ENCODE measurements at places on chromosomes 5 and 9.
A peak's percentile ranks its signal among the peaks of the same experiment; 100 is the strongest.

DNA sequence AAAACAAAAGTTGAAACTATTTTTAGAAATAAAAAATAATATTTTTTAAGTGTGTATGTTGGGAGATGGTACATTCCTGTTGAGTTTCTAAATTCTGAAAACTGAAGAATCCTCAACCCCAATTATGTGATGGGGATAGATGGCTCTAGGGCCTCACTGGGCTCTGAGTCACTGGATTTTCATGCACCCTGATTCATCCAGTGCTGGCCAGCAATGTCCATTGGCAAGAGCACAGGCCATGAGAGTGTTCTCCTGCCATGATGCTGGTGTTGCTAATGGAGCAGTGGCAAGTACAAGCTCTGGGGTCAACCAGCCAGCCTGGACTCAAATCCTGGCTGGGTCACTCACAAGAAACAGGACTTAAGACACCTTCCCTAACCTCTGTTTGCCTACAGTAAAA, 23.3 kb downstream of the SMIM23 start:
- no peak for DNase-seq

GRCh38 chr5:75034137-75034739, 18.1 kb downstream of the GCNT4 start:
- DNase-seq: no peak

DNA sequence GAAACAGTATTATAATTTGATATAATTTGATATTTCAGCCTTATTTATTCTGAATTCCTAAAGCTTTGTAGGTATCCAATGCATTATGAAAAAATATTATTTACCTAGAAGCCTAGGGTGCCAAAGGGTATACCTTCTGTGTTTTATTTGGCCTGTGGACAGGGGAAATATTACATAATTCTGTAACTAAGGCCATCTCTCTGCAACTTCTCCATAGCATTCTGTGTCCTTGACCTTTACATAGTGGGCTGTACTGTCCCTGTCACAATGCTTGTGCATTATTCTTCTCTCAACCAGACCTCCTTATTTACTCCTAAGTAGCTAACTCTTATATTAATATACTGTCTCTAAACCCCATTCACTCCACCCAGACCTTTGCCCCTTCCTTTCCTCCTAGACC, 57.0 kb upstream of the RANBP6 start:
- no peak for DNase-seq

DNA sequence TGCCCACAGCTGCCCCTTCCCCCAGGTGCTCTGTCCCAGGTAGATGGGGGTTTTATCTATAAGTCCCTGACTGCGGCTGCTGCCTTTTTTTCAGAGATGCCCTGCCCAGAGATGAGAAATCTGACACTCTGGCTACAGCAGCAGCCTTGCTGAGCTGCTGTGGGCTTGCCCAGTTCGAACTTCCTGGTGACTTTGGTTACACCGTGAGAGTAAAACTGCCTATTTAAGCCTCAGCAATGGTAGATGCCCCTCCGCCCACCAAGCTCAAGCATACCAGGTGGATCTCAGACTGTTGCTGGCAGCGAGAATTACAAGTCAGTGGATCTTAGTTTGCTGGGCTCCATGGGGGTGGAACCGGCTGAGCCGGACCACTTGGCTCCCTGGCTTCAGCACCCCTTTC, 56.8 kb downstream of the MINAR2 start:
- DNase-seq: no peak

DNA sequence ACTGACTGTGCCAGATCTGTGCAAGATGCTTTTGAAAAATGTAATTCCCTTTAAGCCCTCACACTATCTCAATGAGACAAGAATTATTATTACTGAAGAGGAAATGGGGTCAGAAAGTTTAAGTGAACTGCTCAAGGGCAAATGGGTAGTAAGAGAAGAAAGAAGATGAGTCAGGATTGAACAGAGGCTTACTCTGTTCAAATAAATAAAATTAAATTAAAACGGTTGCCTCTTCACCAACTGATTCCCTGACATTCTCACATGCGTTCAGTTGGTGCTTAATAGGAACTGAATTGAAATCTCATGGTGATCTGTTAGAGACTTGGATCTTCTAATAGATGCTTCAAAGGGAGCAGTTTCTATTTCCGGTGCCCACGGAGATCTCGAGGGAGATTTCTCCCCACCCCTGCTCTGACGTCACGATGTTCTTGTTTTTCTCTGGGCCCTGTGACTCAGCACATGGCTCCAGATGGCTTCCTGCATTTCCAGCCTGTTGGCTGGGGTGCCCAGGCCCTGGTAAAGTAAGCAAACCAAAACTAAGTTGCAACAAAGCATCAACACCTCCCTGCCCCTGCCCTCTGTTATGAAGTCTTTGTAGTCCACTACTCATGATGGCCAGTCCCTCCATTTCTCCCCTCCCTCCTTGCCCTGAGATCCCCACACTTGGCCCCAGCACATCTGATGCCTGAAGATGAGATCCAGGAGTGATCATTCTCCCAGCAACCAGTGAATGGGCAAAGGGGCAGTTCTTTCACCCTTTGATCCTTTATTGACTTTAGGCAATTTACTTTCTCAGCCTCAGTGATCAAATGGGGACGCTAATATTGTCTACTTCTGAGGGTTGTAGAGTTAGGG, 106.1 kb upstream of the CPEB4 start:
- peak; percentile 92 for DNase-seq

DNA sequence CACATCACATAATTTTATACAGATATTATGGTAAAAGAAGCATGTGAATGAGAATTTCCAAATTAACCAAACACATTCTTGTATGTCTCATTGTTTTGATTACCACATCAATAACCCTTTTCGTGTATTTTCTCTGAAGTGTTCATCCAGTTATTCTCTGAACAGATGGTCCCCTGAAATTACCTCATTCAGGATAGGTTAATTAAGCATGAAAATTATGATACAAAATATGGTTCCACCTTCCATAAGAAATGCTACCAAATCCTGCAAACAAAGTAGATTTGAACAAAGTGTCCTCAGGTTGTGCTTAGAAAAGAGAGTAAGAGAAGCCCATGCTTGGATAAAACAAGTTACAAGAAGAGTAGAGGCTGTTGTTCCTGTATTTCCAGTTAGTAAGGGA, 83.1 kb upstream of the LMNB1 start:
- DNase-seq: no peak

- no peak for DNase-seq
Observed at GRCh38 chr5:52134013-52134650, 653.6 kb upstream of the ITGA1 start.

DNA sequence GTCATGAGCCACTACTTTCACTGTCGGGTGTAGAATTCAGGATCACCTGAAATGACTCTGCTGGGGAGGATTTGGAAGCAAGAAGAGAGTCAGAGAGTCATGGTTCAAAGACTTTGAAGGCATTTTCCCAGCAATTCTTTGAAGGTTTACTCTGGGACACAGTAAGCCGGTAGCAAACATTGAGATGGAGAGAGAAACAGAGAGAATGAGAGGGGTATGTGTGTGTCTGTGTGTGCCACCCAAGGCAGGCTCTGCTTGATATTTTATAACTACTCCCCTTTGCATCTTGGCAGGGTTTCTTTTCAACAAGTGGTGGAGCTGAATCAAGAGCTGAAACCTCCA, 89.8 kb downstream of the ANKRD55 start:
- no peak for DNase-seq

DNA sequence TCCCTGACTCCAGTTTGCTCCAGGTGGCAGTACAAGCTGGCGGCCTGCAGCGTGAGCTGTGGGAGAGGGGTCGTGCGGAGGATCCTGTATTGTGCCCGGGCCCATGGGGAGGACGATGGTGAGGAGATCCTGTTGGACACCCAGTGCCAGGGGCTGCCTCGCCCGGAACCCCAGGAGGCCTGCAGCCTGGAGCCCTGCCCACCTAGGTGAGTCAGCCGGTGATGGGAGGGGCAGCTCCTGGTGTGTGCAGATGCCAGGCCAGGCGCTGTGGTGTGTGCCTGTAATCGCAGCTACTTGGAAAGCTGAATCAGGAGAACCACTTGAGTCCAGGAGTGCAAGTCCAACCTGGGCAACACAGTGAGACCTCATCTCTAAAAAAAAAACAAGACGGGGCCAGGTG, 10.0 kb upstream of the CACFD1 start:
- DNase-seq: no peak

- DNase-seq: no peak
Observed at GRCh38 chr9:104863180-104863883, 64.6 kb downstream of the ABCA1 start.

GRCh38 chr5:67289763-67290521, 93.3 kb upstream of the CD180 start:
- no peak for DNase-seq

- no peak for DNase-seq
Observed at GRCh38 chr9:91885746-91886413, 64.1 kb downstream of the ROR2 start.

- DNase-seq: no peak
Observed at GRCh38 chr5:110343616-110344015, 382.9 kb downstream of the TMEM232 start.

GRCh38 chr9:75451505-75451904, 363.2 kb downstream of the OSTF1 start:
- no peak for DNase-seq

- DNase-seq: no peak
Observed at GRCh38 chr9:81741103-81741502, 51.8 kb upstream of the TLE1 start.

DNA sequence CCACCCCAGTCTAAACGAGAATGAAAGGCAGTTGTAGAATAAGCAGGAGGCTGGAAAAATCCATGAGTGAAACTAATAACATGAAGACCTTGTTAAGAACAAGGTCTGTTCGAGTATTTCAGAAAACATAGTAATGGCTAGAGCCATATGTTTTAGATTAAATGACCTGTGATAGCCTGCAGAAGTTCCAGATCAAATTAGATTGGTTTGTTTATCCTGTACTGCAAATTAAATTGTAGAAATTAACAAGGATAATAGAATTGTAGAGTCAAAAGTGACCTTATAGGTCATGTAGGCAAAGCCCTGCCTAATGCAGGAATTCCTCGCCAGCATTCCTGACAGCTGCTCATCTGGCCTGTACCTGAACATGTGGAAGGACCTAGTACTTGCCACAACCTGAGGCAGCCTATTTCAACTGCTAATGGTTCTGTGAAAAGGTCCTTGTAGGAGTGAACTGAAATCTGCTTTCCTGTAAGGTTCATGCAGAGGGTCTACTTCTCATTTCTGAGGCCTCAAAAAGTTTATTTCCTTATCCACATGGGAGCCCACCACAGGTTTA, 17.2 kb downstream of the LIX1 start:
- no peak for DNase-seq

DNA sequence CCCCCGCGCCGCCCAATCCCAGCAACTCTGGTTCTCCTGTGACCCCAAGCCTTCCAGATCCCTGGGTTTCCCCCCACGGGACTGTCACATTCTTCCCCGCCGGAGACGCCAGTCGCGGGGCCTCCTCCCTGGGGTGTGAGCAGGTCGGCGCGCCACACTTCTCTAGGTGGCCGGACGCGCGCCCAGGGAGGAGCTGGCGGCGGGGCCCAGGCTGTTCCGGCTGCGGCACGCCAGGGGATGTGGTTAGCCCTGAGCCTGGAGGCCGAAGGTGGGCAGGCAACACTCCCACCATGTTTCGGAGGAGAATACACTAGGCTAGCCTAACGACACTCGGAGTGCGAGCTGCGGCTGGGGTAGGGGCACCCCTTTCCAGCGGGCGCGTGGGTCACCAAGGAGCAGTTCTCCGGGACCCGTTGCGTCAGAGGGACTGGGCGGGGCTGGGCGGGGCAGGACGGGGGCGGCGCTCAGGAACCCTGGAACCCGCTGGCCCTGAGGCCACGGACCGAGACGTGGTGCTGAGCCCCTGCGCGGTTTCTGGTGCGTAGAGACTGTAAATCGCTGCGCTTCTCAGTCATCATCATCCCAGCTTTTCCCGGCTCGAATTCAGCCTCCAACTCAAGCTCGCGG, at the start of gene SLC27A6:
TSS of gene SLC27A6 (plus strand) at position 478 of the 627 bp plus-strand sequence. CDS start 650 bp downstream, outside the sequence.
- DNase-seq: no peak

DNA sequence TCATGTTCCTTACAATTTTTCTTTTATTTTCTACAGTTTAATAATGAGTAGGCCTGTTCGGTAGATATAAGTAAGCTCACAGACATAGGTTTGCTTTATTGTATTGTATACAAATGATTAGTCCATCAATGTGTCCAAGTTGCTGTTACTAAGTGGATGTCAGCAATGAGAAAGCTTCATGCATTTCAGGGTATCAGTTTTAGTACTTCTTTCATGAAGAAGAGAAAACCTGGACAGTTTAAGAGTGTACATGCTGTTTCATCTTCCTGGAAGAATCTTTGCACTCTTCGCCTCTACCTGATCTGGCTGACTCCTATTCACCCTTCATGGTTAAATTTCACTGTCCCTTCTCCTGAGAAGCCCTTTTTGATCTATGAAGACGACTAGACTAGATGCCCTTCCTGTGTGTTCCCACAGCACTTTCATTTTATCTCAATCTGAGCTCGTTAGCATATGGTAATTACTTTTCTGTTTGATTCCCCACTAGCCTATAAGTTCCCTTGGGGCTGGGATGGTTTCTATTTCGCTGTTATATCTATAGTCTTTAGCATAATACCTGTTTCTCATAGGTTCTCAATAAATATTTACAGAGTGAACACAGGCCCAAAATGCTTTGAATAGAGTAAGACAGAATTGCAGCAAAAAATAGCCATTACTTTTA, 70.7 kb downstream of the CETN3 start:
- DNase-seq: no peak

GRCh38 chr9:1267581-1267980, 217.4 kb downstream of the DMRT2 start:
- DNase-seq: no peak

GRCh38 chr9:129617167-129617566, 3.7 kb downstream of the C9orf50 start:
- no peak for DNase-seq

DNA sequence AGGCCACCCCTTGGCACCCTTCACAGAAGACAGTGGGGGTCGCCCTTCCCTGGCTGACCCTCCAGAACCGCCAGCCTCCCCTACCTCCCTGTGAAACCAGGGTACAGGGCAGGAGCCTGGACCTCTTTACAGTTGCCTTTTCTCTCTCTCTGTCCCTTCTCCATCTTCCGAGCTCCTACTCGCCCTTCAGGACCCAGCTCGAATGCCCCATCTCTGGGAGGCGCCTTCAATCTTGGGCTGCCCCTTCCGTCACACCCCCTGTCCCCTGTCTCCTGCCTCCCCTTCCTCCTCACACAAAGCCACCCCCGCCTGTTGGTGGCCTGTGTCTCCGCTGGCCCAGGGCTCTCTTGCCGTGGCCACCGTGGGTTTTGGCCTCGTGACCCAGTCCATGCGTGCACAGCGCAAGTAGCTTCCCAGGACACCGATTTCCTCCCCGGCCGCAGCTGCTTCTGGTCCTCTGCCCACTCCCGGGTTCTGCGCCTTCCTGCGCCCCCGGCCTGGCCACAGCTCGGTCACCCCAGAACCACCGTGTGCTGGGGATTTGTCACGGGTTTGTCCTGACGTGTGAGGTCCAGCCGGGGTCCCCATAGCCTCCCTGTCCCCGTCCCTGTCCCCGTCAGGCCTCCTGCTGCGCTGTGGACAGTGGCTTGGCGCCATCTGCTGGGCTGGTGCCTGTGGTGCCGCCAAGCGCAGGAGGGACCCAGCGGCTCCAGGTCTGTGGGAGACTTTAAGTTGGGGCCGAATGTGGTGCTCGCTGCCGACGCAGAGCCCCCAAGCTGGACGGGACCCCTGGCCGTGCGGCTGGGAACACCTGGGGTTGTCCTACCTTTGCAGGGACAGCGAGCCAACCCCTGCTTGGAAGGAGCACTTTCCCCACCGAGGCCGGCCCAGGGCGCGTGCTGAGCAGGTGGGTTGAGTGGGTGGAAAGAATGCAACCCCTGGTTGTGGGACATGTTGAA, 4.0 kb upstream of the TMEM250 start:
- DNase-seq: no peak
